ENCODE measurements at places on chromosomes 7 and 10. TPM values are rescaled to one million over a fixed set of nuclear protein-coding genes. Genes with fewer than 3 reads are reported as not detected.

Gene CYP2W1
- not detected for total RNA-seq

Gene FKBP9
- total RNA-seq, result 129 TPM

Gene ZCWPW1
- 8.5 TPM for total RNA-seq

Gene NACAD
- total RNA-seq, result 9.0 TPM

Gene DLD
- 52.9 TPM for total RNA-seq

Gene CHST3
- 45.4 TPM for total RNA-seq

Gene FFAR4
- not detected for total RNA-seq

Gene ANLN
- 9.0 TPM for total RNA-seq

Gene UPP1
- 11.2 TPM for total RNA-seq

Gene ZNF425
- total RNA-seq, result 0.89 TPM

Gene CUZD1
- 0.31 TPM for total RNA-seq

Gene GRM8
- not detected for total RNA-seq

Gene STN1
- 26.8 TPM for total RNA-seq

Gene ZNF467
- 3.2 TPM for total RNA-seq

Gene CALML3
- total RNA-seq, result not detected

Gene DRGX
- not detected for total RNA-seq

All from right atrium auricular region (tissue), 2 donors.